ENCODE measurements at places on chromosomes 1 and 21.

DNA sequence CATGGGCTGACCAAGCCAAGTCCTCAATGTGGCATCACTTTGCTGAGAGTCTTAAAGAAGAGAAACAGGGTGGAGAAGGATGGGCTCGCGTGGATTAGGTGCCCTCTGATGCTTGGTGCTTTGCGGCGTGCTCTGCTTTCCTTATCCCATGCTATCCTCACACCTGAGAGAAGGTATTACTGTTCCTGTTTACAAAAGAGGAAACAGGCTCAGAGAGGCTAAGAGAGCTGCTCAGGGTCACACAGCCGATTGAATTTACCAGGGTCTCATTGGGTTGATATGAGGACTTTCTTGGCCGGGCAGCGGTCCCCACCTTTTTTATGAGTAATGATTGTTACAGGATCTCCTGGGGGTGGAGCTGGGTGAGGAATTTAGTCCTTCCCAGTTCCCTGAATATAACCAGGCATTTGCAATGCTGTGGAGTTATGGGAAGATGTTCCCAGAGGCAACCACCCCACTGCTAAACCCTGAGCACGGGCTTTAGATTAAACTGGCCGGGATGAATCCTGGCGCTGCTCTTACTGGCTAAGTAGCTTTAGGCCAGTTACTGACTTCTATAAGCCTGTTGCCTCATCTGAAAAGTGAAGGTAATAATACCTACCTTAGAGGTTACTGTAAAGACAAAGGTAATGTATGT, 4.5 kb downstream of the ASCL5 start:
- DNase-seq, result no peak

GRCh38 chr1:114446198-114446597, 64.8 kb downstream of the TRIM33 start:
- DNase-seq, result no peak

- no peak for DNase-seq
These were observed 35.8 kb downstream of the HHAT start for GRCh38 chr1:210364479-210364878.

- DNase-seq, result no peak
These were observed 20.6 kb upstream of the USP24 start for GRCh38 chr1:55235722-55236121.

DNA sequence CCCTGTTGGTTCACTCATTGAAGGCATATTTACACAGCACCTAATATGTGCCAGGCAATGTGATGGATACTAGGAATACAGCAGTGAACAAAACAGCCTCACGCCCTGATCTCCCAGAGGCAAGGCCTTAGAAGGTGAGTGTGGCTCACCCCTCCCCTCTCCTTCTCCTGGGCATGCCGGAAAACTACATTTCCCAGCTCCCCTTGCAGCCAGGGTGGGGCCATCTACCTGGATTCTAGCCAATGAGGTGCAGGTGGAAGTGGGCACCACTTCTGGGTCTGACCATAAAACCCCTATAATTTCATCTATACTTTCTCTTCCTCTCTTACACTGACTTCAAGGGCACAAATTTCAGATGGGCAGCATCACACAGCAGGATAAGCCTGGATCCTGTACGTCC, 63.8 kb downstream of the FBXO2 start:
- DNase-seq, result peak; percentile 78

DNA sequence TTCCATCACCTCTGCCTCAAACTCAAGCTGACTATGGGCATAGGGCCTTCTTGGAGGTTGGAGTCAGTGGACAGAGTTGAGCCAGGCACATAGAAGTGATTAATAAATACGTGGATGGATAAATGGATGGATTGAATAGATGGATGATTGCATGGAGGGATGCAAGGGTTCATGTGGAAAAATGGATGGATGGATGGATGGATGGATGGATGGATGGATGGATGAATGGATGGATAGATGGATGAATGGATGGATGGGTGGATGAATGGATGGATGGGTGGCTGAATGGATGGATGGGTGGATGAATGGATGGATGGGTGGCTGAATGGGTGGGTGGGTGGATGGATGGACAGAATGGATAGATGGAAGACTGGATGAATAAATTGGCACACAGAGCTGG, 40.1 kb upstream of the ZBTB40 start:
- DNase-seq, result no peak

- DNase-seq, result no peak
These were observed 52.9 kb downstream of the SERBP1 start for GRCh38 chr1:67377253-67377652.

GRCh38 chr1:231836227-231836893, 209.8 kb downstream of the DISC1 start:
- no peak for DNase-seq

GRCh38 chr1:183711741-183712361, 58.7 kb upstream of the APOBEC4 start:
- no peak for DNase-seq

DNA sequence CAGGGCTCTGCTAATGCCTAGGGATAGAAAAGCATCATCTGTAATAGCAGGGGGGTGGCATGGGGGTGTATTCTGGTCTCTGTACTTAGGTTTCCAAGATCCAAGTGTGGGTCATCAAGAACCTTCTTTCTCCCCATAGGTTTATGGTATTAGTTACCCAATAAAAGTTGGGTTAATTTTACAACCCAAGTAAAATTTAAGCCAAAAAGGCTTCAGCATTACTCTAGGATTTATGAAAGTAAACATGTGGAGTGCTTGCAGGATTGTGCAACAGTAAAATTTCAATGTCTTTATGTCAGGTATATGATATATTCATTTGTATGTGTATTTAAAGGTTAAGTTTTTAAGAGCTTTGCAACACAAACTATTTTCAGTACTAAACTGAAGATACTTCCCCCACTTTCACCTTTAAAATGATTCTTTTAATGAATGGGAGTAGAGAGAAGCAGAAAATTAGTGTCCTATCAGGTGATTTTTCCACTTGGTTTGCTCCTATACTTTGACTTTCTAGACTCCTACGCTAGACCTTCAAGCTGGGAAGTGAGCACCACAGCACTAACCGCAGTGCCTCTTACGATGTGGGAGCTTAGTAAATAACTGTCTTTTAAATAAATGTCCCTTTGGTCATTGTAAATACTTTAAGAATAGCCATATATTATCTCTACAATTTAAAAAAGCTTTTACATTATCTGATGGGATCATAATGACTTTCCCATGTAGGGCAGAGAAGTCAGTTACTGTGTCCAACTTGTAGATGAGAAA, 67.8 kb upstream of the UBE2U start:
- no peak for DNase-seq

- DNase-seq, result no peak
These were observed 4.9 kb upstream of the BEST4 start for GRCh38 chr1:44792736-44793502.

DNA sequence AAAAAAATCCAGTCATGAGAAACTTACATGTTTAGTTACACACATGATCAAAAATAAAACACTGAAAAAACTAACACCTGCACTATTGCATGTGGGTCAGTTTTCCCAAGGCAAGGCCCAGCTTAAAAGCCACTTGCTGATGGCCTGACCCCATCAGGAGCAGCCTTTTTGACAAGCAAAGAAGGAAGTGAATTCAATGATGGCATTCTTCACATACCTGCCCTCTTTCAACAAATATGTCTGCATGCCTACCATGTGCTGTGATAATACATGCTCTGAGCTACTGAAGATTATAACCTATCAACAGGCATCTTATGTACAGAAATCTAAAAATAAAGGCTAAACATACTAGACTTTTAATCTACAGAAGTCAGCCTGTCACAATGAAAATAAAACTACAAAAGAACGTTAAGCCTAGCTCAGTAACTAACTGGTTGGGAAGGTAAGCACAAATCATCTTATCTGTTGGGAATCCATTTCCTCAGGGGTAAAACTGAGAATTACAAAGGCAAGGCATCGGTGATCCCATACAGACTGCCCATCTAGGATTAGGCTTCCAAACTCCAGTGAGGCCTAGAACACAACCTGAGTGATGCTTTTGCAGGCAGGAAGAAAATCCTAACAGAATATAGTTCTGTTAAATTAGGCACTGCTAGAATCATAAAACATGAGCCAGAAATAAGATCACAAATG, 14.5 kb downstream of the SORT1 start:
- no peak for DNase-seq

GRCh38 chr1:209937996-209938959, at the start of gene SYT14:
Gene SYT14, plus strand, starts transcription at chr1:209938217. Its CDS starts 48 bp downstream, at chr1:209938265.
- peak; percentile 85 for DNase-seq
